ENCODE measurements at places on chromosomes 12 and 14. TPM values are rescaled to one million over a fixed set of nuclear protein-coding genes. Genes with fewer than 3 reads are reported as not detected.
A peak's percentile ranks its signal among the peaks of the same experiment; 100 is the strongest.

DNA sequence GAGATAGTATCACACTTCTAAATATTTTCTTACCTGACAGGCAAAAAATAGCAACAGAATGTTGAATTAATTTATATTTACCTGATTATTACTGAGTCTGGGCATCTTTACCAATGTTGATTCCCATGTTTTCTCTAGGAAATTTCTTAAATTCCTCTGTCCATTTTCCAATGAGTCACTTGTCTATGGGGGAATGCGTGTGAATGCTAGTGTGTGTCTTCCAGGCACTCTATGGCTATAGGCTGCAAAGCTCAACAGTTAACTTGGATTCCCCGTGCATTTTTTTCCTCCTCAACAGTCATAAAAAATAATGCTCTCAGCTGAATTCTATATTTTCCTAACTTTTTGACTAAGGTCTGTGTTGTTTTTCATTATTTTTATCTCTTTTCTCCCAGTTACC is 1385.8 kb upstream of the FLRT2 start:
- H3K4me3 ChIP-seq: no peak overlapping the region
- H3K36me3 ChIP-seq: no peaks in the 10 kb centered on the region
- H3K27ac ChIP-seq: no peak overlapping the region
- H3K4me1 ChIP-seq: no peaks in the 10 kb centered on the region
- DNase-seq: no peak

GRCh38 chr12:63224396-63224795 is 73.4 kb upstream of the AVPR1A start:
- no peaks in the 10 kb centered on the region for H3K36me3 ChIP-seq
- H3K4me3 ChIP-seq: no peak overlapping the region
- no peak for DNase-seq
- H3K4me1 ChIP-seq: no peaks in the 10 kb centered on the region

DNA sequence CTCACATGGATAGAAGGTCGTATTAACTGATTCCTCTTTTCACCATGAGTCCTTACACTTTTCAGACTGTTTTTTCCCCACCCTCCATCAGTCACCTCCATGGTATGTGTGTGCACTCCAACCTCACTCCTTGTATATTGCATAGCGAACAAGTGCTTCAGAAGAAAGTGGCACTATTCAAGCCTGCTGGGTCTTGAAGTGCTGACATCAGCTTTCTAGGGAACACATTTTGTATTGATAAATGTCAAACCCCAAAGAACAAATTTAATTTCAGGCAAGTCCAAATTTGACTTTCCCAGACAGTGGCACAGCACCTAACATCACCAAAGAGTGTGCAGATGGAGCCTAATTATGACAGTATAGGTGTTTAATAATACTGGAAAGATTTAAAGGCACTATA is 617.4 kb upstream of the STXBP6 start:
- H3K27ac ChIP-seq: no peak overlapping the region
- no peak overlapping the region for H3K4me3 ChIP-seq
- H3K36me3 ChIP-seq: no peaks in the 10 kb centered on the region
- no peaks in the 10 kb centered on the region for H3K4me1 ChIP-seq

DNA sequence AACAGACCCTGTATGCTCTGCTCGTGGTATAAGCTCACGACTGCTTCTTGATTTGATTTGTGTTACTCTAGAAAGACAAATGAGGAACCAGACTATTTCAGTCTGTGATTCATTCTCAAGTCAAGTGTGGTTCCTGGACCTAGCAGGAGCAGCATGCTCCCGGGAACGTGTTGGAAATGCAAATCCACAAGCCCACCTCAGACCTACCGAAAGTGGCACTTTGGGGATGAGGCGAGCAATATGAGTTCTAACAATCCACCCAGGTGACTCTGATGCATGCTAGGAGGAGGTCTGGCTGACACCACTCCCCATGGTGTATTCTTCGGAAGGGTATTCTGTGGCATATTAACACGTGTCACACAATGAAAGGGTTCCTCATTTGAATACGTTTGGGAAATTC is 59.5 kb upstream of the TMX1 start:
- H3K36me3 ChIP-seq: no peaks in the 10 kb centered on the region
- H3K4me1 ChIP-seq: no peaks in the 10 kb centered on the region
- H3K27ac ChIP-seq: no peak overlapping the region
- no peaks in the 10 kb centered on the region for H3K27me3 ChIP-seq
- DNase-seq: no peak

DNA sequence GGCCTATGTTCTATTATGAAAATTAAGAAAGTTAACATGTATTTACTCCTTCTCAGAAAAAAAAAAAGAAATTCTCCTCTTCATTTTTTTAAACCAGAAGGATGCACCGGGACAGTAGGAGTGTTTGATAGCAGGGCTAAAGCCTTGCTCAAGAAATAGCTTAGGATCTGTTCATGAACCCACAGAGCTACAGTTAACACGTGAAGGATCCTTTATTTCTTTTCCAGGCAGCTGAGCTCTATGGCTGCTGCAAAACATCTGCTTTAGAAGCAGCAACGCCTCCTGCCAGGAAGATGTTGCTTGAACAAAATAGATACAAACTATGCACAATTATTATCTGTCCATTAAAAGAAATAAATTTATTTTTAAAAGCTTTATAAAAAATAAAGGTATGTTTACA is 254.8 kb downstream of the PRKD1 start:
- H3K27ac ChIP-seq: no peak overlapping the region
- no peaks in the 10 kb centered on the region for H3K4me1 ChIP-seq
- no peak for DNase-seq
- H3K27me3 ChIP-seq: no peaks in the 10 kb centered on the region

GRCh38 chr12:46892034-46892705 is 66.4 kb upstream of the SLC38A4 start:
- H3K36me3 ChIP-seq: no peaks in the 10 kb centered on the region
- H3K27me3 ChIP-seq: no peaks in the 10 kb centered on the region
- no peak overlapping the region for H3K4me3 ChIP-seq
- no peak for DNase-seq

- no peak for DNase-seq
- H3K4me3 ChIP-seq: no peak overlapping the region
- no peaks in the 10 kb centered on the region for H3K27me3 ChIP-seq
- H3K36me3 ChIP-seq: no peaks in the 10 kb centered on the region
- no peak overlapping the region for H3K27ac ChIP-seq
Observed at GRCh38 chr12:93165384-93165932, 212.3 kb upstream of the NUDT4 start.

- H3K36me3 ChIP-seq: no peaks in the 10 kb centered on the region
- H3K4me3 ChIP-seq: no peak overlapping the region
- H3K4me1 ChIP-seq: no peaks in the 10 kb centered on the region
- no peak overlapping the region for H3K27ac ChIP-seq
Observed at GRCh38 chr14:66638689-66639088, 130.7 kb downstream of the GPHN start.

- no peak for DNase-seq
- no peaks in the 10 kb centered on the region for H3K36me3 ChIP-seq
- no peaks in the 10 kb centered on the region for H3K4me1 ChIP-seq
- H3K4me3 ChIP-seq: no peak overlapping the region
- H3K27me3 ChIP-seq: no peaks in the 10 kb centered on the region
Observed at GRCh38 chr12:33588725-33589405, 149.2 kb upstream of the SYT10 start.

GRCh38 chr12:59823567-59823966 is 227.7 kb downstream of the SLC16A7 start:
- no peaks in the 10 kb centered on the region for H3K27me3 ChIP-seq
- no peak for DNase-seq
- no peaks in the 10 kb centered on the region for H3K36me3 ChIP-seq

DNA sequence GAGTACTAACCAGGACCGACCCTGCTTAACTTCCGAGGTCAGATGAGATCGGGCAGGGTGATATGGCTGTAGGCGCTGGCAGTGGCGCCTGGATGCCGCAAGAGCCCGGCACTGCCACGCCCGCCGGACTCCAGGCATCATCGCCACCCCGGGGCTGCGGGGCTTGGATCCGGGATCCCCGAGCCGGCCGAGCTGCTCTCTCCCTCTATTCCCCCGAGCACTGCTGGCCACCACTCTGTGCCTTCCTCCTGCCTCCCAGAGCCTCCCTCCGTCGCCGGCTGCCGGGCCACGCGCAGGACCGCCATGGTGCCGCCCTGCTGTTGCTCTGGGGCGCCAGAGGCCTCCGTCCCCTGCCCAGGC is 153.2 kb upstream of the ALG10B start:
- no peaks in the 10 kb centered on the region for H3K36me3 ChIP-seq
- H3K4me1 ChIP-seq: no peaks in the 10 kb centered on the region
- H3K27me3 ChIP-seq: no peaks in the 10 kb centered on the region
- DNase-seq: peak; percentile 40
- no peak overlapping the region for H3K4me3 ChIP-seq

DNA sequence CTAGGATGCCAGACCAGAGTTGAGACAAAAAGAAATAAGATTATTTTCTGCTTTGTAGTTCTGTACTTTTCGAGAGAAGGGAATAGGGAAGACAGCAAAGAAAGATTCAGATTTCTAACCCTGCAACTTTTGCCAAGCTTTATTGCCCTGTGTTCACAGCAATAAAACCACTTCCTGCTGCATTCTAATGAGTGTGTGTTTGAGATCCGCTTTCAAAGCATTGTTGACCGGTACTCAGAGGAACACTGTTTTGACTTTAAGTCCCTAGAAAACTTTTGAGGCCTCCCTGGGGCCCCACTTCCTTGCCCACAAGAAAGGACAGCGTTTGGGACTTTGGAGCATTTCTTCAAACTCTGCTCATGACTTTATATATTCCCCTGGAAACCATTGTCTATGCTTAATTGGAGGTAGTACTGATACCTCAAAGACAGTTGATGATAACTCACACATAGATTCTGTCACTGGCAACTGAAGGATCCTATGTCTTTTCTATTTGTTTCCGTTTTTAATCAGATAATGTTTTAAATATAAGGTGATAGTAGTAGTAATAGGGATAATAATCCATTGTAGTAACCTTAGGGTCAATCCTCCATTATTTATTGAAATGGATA is 1.3 kb downstream of the RNASE6 start:
- peak overlapping the region; percentile 40 for H3K27ac ChIP-seq
- no peaks in the 10 kb centered on the region for H3K36me3 ChIP-seq
- H3K4me3 ChIP-seq: no peak overlapping the region
- no peak for DNase-seq

DNA sequence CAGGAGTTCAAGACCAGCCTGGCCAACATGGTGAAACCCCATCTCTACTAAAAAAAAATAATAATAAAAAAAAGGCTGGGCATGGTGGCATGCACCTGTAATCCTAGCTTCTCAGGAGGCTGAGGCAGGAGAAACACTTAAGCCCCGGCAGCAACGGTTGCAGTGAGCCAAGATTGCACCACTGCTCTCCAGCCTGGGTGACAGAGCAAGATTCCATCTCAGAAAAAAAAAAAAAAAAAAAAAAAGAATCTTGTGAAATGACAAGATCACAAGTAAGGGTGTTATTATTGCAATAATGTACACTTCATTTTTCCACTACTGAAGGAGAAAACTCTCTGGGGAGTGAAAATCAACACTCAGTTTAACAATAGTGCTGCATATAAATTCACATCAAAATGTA is 8.8 kb upstream of the PTGR2 start:
- DNase-seq: no peak
- H3K27ac ChIP-seq: no peak overlapping the region
- H3K4me1 ChIP-seq: no peaks in the 10 kb centered on the region
- no peaks in the 10 kb centered on the region for H3K36me3 ChIP-seq

GRCh38 chr14:103328941-103329340 is 5.1 kb upstream of the EIF5 start:
- H3K27ac ChIP-seq: no peak overlapping the region
- H3K4me1 ChIP-seq: no peaks in the 10 kb centered on the region
- H3K27me3 ChIP-seq: no peaks in the 10 kb centered on the region

- no peak overlapping the region for H3K4me3 ChIP-seq
- H3K27me3 ChIP-seq: no peaks in the 10 kb centered on the region
- no peak overlapping the region for H3K27ac ChIP-seq
Observed at GRCh38 chr12:20865873-20866272, 55.4 kb downstream of the SLCO1B3 start.

GRCh38 chr12:26940516-26941214 is 2.4 kb downstream of the FGFR1OP2 start:
- no peak overlapping the region for H3K27ac ChIP-seq
- no peak for DNase-seq
- no peak overlapping the region for H3K4me3 ChIP-seq
- no peaks in the 10 kb centered on the region for H3K36me3 ChIP-seq
- peaks cover 10% of the 10 kb centered on the region for H3K4me1 ChIP-seq
- no peaks in the 10 kb centered on the region for H3K27me3 ChIP-seq

DNA sequence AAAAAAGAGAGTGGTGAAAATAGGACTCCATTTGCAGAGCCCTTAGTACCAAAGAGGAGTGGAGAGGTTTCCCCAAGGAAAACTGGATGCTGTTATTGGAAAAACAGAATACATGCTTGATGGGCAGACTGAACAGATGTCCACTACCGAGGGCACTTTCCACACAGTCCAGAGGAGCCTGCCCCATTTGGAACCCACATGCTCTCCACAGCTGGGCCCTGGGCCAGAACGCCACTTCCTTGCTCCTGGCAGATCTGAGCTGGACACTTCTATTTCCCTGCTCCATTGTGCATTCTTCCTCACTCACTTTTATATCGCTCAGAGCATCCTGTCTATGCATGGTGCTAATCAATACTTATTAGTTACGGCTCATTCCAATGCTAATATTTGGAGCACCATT is 249.9 kb downstream of the SLC15A4 start:
- no peaks in the 10 kb centered on the region for H3K4me1 ChIP-seq
- H3K27me3 ChIP-seq: no peaks in the 10 kb centered on the region
- H3K36me3 ChIP-seq: no peaks in the 10 kb centered on the region
- H3K4me3 ChIP-seq: no peak overlapping the region
- no peak overlapping the region for H3K27ac ChIP-seq
- no peak for DNase-seq

- H3K27ac ChIP-seq: peak overlapping the region; percentile 95
- no peaks in the 10 kb centered on the region for H3K4me1 ChIP-seq
- H3K36me3 ChIP-seq: no peaks in the 10 kb centered on the region
- H3K27me3 ChIP-seq: no peaks in the 10 kb centered on the region
Observed at GRCh38 chr12:14771651-14772137, 31.6 kb downstream of the WBP11 start.

DNA sequence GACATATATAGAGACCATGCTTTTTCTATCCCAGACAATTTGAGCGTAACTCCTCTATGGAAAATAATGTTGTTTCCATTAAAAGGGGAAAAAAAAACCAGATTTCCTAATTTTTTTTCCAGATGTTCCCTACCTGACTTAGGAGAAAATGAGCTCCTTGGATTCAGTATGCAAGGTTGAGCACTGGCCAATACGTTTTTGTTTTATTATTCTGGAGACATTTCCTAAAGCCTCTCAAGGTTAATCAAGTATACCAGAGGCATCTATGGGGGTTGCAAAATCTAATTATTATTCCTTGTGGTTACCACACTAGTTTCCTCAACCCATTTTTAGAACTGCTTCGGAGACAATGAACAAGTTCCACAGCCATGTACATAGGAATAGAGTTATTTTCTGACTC is 291.3 kb downstream of the SLC16A7 start:
- no peak overlapping the region for H3K27ac ChIP-seq
- H3K27me3 ChIP-seq: no peaks in the 10 kb centered on the region
- no peak overlapping the region for H3K4me3 ChIP-seq
- no peak for DNase-seq

Gene GLI1
- total RNA-seq: 0.66 TPM

Gene MTA1
- 50.7 TPM for total RNA-seq

Gene SMOC1
- total RNA-seq: 5.7 TPM

Gene CIDEB
- 8.0 TPM for total RNA-seq

Gene NPAS3
- 0.96 TPM for total RNA-seq

Gene SLC38A4
- 0.15 TPM for total RNA-seq

Gene CSRP2
- 23.3 TPM for total RNA-seq

Gene EIF2B2
- total RNA-seq: 36.0 TPM

Gene CEBPE
- total RNA-seq: not detected

Gene GZMB
- total RNA-seq: not detected

Gene EML5
- total RNA-seq: 4.3 TPM

Gene CFAP251
- total RNA-seq: 8.2 TPM

Gene NR1H4
- total RNA-seq: not detected

All from breast epithelium (tissue), 4 donors.